ENCODE measurements at places on chromosomes 4 and X.

DNA sequence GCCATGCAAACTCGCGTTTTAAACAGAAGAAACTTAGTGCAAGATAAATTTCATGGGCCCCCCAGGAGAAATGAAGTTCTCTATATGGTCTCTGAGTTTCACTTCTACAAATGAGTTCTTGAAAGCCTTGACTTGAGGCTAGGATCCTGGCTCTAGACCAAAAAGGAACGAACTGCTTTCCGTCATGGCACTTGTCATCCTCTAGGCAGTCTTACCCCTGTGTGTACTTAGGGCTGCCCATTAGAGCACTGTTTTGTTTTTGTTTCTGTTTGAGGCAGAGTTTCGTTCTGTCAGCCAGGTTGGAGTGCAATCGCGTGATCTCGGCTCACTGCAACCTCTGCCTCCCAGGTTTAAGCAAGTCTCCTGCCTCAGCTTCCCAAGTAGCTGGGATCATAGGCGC lies 29.0 kb downstream of the RNF4 start:
- no peak for DNase-seq

DNA sequence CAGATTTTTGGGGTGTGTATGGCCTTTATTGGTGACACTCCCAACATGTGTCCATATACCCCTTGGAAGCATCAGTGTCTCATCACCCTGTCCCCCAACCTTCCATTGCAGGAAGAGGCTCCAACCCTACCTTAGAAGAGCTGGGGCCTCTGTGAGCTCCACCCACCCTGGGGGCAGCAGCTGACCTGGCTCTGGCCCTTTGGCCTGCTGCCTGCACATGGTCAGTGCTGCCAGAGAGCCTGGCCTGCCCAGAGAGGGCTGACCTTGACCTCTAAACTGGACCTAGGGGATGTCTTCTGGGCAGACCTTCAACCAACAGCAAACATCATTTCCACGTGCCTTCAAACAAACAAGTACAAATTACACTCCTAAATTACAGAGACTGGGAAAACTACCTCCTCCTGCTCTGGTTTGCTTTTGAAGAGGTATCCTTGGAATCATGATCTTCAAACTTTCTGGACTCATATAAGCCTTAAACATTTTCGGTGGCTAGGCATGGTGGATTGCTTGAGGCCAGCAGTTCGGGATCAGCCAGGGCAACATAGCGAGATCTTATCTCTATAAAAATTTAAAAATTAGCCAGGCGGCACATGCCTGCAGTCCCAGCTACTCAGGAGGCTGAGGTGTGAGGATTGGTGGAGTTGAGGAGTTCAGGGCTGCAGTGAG lies 27.3 kb upstream of the KIAA0232 start:
- DNase-seq: no peak

GRCh38 chrX:115030625-115031024 lies 13.2 kb upstream of the IL13RA2 start:
- no peak for DNase-seq

GRCh38 chrX:34401411-34401810 lies 255.7 kb downstream of the TMEM47 start:
- DNase-seq: no peak

GRCh38 chr4:39621582-39621981 lies 17.1 kb downstream of the SMIM14 start:
- DNase-seq: no peak

GRCh38 chrX:145506214-145506613 lies 258.9 kb downstream of the SPANXN1 start:
- DNase-seq: no peak

- DNase-seq: no peak
These were observed 111.2 kb downstream of the CEP44 start for GRCh38 chr4:174394915-174395314.

DNA sequence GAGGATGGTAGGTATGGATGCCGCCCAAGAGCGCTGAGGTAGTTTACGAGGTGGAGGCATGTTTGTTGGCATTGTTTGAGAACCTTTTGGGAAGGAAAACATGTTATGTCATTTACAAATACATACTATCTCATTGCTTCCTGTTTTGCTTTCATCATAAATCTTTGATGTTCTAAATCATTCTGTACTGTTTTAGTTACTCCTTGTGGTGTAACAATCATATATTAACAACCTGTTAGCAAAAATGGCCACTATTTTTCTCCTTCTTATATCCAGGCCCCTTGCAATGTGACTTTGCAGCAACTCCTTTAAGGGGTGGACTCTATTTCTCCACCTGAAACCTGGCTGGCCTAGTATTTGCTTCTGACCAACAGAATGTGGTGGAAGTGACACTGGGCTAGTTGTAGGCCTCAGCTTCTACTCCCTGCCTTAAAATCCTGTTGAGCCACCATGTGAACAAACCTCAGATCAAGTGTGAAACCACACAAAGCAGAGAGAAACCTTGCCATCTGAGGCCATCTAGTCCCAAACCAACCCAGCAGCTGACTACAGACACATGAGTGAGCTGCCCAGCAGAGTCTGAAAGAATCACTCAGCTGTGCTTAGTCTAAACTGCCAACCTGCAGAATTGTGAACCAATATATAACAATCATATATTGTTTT lies 15.8 kb upstream of the CXorf38 start:
- no peak for DNase-seq

DNA sequence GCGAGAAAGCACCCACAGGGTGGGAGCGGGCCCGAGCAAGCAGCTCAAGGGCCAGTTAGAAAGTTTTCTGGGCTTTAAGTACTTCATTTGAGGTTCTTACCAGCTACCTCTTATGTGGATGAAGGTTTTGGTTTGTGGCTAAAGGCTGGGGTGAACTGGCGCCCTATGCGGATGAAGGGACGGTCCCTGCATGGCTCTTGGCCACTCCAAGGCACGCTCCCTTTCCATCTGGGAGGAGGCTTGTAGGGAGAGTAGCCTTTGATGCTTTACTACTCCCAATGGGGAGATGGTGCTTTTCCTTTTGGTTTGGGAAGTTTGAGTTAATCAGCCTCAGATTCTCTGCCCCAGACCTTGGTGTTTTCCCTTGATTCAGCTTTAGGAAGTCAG lies 17.7 kb downstream of the MRFAP1 start:
- no peak for DNase-seq

DNA sequence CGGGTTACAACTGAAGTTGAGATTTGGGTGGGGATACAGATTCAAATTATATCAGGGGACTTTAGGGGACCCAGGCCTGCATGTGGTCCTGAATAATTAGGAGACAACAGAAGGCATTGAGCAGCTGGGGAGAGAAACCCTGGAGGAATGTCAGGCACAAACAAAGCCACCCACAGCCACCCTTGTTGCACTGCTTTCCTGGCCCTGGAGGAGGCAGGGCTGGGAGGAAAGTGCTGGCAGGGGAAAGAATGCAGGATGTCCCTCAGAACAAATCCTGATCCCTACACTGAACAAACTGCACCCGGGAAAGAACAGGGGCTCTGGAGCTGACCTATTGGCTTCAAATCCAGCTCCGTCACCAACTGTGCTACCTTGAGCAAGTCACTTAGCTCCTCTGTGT lies 214.1 kb upstream of the ATP6AP2 start:
- no peak for DNase-seq

DNA sequence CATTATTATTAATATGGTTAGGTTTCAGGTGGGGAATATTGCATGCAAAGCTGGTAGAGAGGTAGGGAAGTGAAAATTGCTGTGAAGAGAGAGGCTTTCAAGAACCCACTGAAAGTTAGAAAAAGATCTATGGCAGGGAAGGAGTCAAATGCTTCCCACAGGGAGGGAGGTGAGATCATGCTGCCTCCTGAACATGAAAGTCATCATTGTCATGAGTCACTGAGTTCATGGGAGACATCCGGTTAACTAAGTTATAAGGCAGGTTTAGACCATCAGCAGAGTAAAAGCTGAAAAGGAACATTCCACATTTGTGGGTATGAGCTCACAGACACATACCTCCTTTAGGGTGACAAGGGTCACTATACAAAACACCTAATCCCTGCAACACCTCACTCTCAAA lies 16.2 kb downstream of the GATB start:
- DNase-seq: no peak

GRCh38 chrX:7266288-7266687 lies 118.3 kb upstream of the PUDP start:
- no peak for DNase-seq

DNA sequence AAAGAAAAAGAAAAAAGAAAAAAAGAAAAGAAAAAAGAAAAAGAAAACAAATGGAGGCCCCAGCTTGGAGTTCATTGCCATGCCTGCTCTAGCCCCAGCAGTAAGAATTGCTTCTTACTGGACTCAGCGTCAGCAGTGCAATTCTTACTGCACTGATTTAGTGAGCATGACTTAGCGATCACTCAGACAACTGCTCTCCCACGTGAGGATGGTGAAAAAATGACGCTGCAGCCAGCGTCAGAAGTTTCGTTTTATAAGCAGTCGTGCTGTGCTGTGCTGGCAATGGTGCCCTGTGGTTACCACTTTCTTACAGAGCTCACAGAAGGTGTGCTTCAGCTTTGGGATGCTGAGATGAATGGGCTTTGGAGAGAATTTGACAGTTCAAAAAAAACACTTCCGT lies 68.3 kb upstream of the DDX3X start:
- DNase-seq: peak; percentile 19

- no peak for DNase-seq
These were observed 1420.1 kb upstream of the TENM3 start for GRCh38 chr4:180823108-180823507.

DNA sequence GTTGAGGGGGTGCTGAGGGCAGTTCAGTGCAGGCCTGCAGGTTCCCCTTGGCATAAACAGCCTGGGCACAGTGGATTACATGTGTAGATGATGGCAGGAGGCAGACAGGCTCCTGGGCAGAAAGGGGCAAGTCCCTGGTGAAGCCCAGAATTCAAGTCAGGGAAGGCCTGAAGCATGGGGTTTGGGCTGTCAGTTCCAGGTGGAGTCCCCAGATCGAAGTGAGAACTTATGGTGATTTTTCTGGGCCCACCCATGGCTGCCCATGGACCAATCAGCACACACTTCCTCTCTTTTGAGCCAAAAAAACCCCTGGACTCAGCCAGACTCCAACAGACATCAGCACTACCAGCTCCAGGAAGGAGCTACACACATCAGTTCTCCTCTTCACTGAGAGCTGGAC lies 529.1 kb downstream of the PPARGC1A start:
- no peak for DNase-seq

GRCh38 chrX:50536955-50537354 lies 66.3 kb upstream of the DGKK start:
- no peak for DNase-seq

- DNase-seq: no peak
These were observed 130.9 kb downstream of the AFAP1 start for GRCh38 chr4:7808752-7809151.

- no peak for DNase-seq
These were observed 71.0 kb upstream of the MXD4 start for GRCh38 chr4:2332976-2333319.

DNA sequence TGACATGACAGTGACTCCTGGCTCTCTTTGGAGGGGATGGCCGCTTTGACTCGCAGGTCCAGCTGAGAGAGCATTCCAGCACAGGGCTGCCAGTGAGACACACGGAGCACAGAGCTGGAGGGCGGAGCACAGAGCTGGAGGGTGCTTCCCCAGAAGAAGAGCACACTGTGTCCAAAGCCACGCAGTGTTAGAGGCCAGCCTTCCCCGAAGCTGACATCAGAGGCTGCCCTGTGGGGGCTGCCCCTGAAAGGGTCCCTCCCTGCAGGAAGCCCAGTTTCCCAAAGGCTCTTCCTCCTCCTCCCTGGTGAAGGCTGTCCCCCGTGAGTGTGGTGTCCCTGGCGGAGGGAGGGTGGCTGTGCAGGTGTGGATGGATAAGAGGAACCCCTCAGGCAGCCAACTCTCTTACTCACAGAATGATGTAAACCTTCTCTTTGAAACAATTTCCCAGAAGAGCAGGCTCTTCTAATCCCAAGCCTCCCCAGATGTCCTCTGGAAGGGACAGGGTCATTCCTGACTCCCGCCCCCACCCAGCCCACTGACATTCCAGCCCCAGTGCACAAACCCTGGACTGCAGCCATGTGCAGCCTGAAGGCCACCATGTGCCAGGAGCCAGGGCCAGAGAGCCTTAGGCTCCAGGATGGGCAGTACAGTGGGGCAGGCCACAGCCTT lies 53.4 kb downstream of the PSAPL1 start:
- no peak for DNase-seq

GRCh38 chr4:107742791-107743190 lies 22.8 kb upstream of the PAPSS1 start:
- no peak for DNase-seq

GRCh38 chr4:7158081-7158750 lies 34.1 kb upstream of the SORCS2 start:
- no peak for DNase-seq

DNA sequence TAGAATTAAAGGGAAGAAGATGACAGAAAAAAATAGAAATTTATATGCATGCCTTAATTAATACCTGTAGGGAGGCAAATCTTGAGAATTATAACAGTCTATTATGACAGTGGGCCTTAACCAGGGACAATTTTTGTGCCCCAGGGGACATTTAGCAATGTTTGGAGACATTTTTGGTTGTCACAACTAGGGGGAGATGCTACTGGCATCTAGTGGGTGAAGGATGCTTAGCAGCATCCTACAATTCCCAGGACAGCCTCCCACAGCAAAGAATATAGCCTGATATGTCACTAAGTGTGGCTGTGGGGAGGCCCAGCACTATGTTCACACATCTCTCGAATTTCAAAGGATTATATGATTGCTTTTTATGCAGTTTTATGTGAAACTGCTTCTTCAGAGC lies 10.5 kb downstream of the GPR82 start:
- peak; percentile 49 for DNase-seq

GRCh38 chrX:9465380-9466123 lies 694 bp downstream of the TBL1X start:
- no peak for DNase-seq

GRCh38 chr4:168634276-168634802 lies 137.5 kb downstream of the PALLD start:
- DNase-seq: no peak

DNA sequence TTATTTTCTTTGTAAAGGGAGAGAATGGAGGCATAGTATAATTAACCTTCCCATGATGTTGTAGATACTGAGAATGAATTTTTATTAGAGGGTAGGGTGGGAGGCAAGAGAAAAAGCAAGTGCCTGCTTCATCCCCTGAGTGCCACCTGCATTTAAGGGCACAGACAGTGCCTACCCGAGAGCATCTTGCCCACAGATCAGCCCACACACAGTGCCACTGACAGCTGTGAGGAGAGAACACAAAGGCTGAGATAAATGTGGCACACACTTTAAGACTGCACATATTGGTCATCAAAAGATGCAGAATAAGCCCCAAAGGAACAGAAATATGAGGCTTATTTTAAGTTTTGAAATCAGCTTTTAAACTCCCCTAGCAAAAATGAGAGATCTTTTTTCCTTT lies 250.8 kb downstream of the SLC39A8 start:
- DNase-seq: no peak

GRCh38 chr4:151198748-151199147 lies 78.2 kb upstream of the PRSS48 start:
- DNase-seq: no peak

- no peak for DNase-seq
These were observed 220.0 kb downstream of the PPP3CA start for GRCh38 chr4:101127176-101127790.

Measured in AML-193 (cell line).